CD8-positive, alpha-beta memory T cell (primary cell): ENCODE measurements at places on chromosomes 2 and 18. TPM values are rescaled to one million over a fixed set of nuclear protein-coding genes. Genes with fewer than 3 reads are reported as not detected.

- DNase-seq, result no peak
Measured at GRCh38 chr18:9221040-9221439, 84.5 kb downstream of the ANKRD12 start.

- DNase-seq, result peak; percentile 30
Measured at GRCh38 chr18:9082711-9083510, 19.6 kb upstream of the NDUFV2 start.

- DNase-seq, result no peak
Measured at GRCh38 chr2:182822733-182823132, 43.7 kb downstream of the FRZB start.

DNA sequence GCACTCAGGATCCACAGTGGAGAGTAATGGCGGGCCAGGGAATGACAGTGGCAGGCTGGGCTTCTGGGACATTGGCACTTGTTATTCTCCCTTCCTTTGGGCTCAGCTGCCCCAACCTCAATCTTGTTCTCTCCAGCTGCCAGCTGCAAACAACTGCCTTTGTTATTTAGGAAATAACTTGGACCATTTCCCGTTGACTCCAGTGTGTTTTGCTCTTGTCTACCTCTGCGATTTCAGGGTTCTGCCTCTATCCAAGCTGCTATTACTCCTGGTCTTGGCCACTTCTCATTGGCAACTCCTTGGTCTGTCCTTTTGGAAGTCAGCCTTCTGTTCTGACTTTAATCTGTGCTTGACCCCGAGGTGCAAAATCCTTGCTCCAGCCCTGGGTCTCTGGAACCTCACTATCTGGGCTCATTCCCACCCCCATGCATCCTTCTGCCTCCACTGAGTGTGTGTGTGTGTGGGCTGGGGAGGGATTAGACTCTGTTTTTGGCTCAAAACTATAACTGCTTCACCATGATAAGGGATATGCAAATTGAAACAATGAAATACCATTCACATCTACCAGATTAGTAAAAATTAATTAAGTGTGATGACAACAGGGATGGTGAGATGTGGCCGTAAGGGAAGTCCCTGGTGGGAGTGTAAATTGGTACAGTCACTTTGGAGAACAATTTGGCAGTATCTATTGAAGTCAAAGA lies 134.1 kb upstream of the CXCR4 start:
- no peak for DNase-seq

- DNase-seq, result no peak
Measured at GRCh38 chr2:10486601-10487079, 38.5 kb upstream of the ODC1 start.

The MSTN gene
- not detected for total RNA-seq

- no peak for DNase-seq
Measured at GRCh38 chr2:129758784-129759471, 220.5 kb upstream of the RAB6C start.

DNA sequence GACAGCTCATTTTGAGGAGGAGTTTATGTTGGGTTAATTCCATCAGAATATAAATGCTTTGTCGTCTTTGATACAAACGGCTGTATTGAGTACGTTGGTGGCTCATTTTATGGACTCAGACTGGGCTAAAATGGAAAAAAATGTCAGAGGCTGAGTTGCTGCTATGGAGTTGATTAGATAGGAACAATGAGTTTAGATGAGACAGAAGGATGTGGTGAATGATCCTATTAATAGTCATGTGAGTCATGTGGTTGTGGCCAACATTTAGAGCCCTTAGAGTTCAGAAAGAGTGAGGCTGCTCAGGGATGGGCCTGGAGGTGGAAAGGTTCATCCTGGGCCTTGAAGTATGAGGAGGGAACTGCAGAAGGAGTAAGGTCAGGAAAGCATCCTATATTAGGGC lies 434.2 kb downstream of the MEIS1 start:
- DNase-seq, result no peak

The STRADB gene
- total RNA-seq, result 27.7 TPM

GRCh38 chr18:59266886-59267502 lies 6.3 kb downstream of the RAX start:
- DNase-seq, result no peak

GRCh38 chr2:121356058-121356640 lies 71.1 kb upstream of the TFCP2L1 start:
- no peak for DNase-seq

- no peak for DNase-seq
Measured at GRCh38 chr18:3121259-3121658, 98.5 kb downstream of the MYOM1 start.

The RFX8 gene
- total RNA-seq, result not detected

The DUSP19 gene
- 3.5 TPM for total RNA-seq

The ANKRD30BL gene
- total RNA-seq, result not detected

DNA sequence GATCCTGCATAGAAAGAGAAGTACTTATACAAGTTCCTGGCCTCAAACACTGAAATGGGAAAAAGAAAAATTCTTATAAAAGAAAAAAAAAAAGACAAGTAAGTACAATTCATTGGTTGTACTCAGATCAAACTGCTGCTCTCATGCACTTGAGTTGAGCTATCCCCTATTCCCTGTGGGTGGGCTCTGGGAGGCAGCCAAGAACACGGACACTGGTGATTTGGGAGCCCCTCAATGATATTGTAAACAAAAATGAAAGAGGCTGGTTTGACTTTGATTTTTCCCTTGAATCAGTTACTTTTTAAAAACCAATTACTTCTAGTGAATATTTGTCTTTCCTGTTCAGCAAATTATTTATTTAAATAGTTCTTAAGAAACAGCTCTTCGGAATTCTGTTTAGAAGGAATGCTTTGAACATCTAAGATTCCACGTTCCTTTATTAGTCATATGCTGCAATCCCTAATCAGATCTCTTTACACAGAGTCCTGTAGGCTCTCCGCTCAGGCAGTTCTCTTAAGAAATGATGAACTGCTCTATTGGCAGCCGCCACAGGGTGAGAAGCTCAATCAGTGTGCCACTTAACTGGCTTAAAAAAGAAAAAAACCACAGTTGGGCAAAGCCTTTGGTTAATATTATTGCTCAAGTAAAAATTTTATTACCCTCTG lies 225.1 kb downstream of the TMEM182 start:
- no peak for DNase-seq

GRCh38 chr2:69616755-69617154 lies 26.8 kb downstream of the AAK1 start:
- peak; percentile 70 for DNase-seq

DNA sequence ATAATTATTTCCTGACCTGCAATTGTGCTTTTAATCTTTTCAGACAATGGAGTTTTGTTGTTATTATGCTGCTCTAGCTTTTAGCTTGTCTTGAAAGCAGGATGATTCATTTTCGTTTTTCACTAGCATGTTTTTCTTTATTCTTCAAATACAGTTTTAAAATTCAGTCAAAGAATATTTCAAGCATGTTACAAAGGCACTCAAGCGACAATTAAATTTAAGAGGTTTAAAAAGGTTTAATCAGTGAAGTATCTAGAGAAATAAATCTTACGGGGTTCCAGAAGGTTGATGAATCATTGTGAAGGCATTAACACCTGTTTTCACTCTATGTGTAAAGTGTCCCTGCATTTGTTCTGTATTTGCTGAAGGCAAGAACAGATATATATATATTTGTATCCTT lies 390.7 kb upstream of the TMEFF2 start:
- DNase-seq, result no peak

The CAPN13 gene
- not detected for total RNA-seq

GRCh38 chr2:70089983-70090525 lies 2.8 kb downstream of the PCBP1 start:
- no peak for DNase-seq

DNA sequence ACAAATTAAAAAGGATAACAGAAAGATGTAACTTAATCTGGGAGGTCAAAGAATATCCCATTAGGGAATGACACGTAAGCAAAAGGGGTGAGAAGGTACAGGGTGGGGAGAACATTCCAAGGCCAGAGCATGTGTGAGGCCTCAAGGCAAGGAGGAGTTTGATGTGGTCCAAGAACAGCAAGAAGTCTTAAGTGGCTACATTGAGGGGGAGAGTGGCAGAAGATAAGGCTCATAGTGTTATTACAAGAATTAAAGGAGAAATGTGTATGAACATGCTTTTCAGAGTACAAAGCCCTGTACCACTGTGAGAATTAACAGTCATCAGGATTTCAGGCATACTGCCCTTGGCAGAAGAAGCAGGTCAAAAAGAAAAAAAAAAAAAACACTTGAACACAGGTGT lies 174.4 kb upstream of the ERBB4 start:
- DNase-seq, result no peak

DNA sequence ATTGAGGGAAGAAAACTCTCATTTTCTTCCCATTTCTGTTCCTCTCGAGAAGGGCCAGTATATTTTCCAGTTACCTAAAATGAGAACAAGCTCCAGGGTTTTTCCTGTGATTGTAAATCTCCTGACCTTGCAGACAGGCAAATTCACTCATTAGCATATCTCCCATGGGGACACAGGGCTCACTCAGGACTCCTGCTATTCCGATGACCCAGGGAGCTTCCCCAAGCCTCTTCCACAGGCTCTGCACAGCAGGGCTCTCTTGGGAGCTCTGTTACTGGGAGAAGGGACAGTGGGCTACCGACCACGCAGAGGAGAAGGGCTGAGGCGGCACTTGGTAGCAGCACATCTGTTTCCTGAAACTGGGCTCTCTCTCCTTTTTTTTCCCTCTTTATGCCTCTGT lies 135.2 kb upstream of the CAPN13 start:
- no peak for DNase-seq

The SLC16A14 gene
- total RNA-seq, result 0.27 TPM

DNA sequence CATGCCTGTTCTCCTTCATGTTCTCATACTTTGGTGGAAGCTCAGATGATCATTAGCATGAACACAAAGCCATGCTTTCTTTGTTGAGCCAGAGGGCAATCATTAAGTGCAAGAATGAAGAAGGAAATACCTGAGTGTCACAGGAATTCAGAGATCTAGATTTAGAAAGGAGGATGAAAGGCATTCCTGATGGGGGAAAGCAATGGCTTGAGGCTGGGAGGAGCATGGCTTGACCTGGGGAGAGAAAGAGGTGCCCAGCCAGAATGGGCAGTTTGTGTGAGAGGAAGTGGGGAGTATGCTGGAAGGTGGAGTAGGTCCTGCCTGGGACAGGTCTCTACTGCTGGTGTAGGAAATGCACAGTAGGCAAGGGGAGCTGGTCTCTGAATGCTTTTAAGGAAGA lies 35.1 kb downstream of the SLC4A3 start:
- DNase-seq, result no peak

DNA sequence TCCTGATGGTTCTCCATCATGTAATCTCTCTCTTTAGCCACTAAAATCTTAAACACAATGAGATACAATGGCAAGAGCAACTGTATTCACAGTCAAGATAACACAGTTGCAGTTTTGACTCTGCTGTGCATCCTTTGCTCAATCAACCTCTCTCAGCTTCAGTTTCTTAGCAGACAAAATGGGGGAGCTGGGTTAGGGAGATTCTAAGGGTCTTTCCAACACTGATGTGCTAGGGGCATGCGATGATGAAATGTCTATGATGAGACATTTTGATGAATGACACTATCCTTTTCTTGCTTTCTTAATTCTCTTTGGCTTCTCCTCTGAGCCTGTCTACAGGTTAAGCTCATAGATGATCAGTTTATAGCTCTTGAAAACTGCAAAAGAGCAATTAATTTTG lies 1.1 kb downstream of the SERPINB10 start:
- no peak for DNase-seq

The UGT1A10 gene
- total RNA-seq, result not detected

DNA sequence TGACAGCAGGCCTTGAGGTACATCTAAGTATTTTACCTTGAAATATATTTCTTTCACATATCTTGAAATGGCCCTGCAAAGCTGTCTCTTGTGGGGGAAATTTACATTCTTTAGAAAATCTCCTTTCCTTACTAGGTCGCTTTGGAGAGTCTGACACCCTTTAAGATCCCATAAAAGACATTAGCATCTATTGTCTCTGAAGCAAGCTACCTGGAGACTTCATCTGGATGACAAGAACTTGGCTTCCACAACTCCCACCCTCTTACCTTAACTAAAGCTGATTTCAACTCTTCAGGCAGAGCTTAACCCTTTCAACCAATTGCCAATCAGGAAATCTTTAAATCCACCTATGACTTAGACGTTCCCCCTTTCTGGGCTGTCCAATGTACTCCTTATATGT lies 219.3 kb downstream of the PIEZO2 start:
- no peak for DNase-seq

DNA sequence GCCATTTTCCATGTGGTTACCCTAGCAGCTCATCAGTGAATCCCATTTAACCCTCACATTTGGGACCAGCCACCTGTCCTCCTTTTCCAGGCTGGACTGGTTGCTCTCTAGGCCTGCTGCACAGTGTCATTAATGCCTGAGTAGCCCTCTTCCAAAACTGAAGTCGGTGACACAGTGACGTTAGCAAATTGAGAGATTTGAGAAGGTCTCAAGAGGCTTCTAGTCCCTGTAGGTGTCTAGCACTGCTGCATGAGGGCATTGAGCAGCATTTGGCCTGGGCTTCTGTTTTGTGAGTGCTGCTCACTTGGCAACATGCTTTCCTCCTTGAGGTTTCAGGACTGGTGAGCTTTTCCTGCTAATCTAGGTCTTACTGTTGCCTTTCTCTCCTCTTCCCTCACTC lies 36.7 kb downstream of the PKP4 start:
- no peak for DNase-seq

- DNase-seq, result no peak
Measured at GRCh38 chr18:21141668-21142422, 30.2 kb upstream of the ROCK1 start.

The C2orf68 gene
- total RNA-seq, result 26.7 TPM

DNA sequence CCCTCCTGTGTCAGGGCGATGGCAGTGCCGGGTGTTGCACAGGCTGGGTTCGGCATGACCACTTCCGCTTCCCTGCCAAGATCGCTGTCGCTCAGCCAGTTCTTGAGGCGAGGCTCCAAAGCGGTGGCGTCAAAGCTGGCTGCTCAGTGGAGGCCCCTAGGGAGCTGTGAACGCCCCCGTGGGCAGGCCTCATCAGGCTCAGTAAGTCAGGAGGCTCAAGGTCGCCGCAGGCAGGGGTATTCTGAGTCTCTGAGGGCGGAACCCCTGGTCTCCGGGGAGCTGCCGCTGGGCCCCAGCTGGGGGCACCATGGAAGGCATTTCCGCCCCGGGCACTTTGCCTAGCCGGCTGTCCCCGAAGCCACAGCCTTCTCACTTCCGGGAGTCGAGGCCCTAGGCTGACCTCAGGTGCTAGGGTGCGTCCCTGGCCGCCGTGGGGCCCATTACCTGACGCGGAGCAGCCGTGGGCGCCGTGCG lies 210.4 kb downstream of the SOCS6 start:
- no peak for DNase-seq

DNA sequence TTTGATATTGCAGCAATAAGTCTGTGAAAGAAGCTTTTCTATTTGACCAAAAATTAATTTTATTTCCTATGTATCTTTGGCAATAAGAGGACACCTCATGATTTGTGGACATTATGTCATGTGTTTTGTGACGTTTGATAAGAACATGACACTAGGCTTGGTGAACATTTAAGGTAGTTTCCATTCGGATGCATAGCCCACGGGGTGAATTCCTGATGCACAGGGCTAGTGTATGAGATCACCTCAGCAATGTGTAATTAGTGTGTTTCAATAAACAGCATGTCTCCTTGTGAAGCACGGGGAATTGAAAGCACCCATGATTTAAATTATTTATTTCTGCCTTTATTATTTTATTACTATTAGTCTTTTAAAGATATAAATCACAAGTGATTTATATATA lies 146.1 kb upstream of the LINC00305 start:
- DNase-seq, result no peak

The EIPR1 gene
- 43.9 TPM for total RNA-seq

The ST8SIA5 gene
- total RNA-seq, result not detected

GRCh38 chr2:47452761-47453160 lies 49.8 kb downstream of the MSH2 start:
- no peak for DNase-seq

The SETBP1 gene
- total RNA-seq, result 14.1 TPM
